Esophagus squamous epithelium (tissue), 5 donors: ENCODE measurements at places on chromosomes 2 and 18.

GRCh38 chr2:216540920-216541319 lies 42.3 kb downstream of the RPL37A start:
- DNase-seq, result no peak

DNA sequence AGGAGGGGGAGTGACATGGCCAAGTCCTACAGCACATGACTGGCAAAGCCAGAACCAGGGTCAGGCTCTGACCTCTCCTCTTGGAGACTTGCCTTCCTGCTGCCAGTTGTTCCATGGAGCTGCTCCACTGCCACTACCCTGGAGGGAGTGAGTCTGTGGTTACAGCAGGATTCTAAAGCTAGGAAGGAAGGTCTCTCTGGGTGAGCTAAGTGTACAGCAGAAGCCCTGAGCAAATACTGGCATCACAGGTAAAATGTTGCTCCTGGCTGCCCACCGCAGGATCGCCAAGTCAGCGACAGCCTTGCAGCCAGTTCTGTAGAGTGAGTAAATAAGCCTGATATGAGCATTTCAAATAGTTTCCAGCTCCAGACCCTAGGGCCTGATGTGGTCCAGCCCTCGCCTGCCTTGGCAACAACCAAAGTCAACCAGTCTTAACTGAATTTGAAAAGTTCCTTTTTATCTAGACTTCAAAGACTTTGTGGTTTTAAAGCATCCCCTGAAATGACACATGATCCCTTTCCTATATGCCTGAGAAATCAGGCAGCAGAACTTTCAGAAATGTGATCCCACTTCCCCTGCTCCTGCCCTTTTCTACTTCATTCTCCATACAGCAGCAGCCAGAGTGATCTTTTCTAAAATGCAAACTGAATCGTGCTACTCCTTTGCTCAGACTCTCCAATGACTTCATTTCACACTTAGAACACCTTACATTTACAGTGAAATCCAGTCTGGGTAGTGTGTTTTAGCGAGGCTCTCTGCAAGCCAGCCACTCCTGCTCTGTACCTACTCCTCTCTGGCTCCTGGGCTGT lies 114.3 kb downstream of the MGAT5 start:
- no peak for DNase-seq

DNA sequence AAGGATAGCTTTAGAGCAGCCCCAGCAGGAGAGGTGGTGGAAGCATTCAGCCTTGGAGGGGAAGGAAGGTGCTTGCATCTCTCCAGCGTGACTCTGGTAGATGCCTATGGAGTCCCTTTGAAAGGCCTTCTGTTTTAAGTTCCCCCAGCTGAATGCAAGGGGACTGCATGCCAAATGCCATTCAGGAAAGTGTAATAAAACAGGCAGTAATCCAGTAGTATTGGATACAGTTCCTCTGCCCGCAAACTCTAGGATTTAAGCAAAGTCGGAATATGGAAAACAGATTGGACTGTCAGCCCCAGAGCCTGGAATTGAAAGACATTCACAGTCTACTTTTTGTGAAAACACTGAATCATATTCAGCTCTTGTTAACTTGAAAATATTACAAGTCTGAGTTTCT lies 125.2 kb upstream of the GAREM1 start:
- DNase-seq, result no peak

GRCh38 chr2:229003256-229003655 lies 267.8 kb downstream of the PID1 start:
- DNase-seq, result no peak

- DNase-seq, result no peak
Measured at GRCh38 chr2:1488851-1489250, 75.6 kb downstream of the TPO start.

GRCh38 chr2:71001981-71002570 lies 7.4 kb upstream of the TEX261 start:
- DNase-seq, result no peak

DNA sequence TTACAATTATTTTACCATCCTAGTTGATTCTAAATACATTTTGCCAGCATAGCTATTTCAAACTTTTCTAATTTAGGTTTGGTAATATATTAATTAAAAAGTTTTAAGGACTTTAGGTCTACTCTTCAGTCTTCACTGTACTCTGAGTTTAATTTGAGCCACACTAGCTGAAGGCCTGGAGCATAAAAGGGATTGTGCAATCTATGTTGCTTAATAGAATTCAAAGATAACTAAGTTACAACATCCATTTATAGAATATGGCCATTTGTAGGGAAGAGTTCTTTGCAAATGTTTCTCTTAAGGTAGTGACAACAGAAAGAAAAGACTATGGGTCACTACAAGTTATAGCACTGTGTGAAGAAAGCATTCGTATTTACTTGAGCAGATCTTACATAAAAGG lies 702.2 kb upstream of the NRXN1 start:
- no peak for DNase-seq

DNA sequence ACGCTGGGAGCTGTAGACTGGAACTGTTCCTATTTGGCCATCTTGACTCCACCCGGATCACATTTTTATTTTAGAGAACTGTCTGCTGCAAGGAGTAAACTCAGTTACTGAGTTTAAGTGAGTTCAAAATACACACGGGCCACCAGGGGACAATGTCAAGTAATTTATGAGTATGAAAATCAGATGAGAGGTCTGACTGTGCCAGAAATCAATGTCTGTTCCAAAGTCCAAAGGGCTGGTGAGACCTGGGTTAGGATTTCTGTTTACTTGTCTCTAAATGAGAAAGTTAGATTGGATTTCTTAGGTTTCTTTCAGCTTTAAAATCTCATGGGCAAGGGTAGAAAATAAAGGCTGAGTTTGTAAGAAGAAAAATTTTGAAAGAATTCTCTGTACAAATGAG lies 465.8 kb upstream of the MEIS1 start:
- no peak for DNase-seq
